ENCODE measurements at places on chromosomes 3 and 15. TPM values are rescaled to one million over a fixed set of nuclear protein-coding genes. Genes with fewer than 3 reads are reported as not detected.

CHL1 gene
- total RNA-seq, result not detected

DNA sequence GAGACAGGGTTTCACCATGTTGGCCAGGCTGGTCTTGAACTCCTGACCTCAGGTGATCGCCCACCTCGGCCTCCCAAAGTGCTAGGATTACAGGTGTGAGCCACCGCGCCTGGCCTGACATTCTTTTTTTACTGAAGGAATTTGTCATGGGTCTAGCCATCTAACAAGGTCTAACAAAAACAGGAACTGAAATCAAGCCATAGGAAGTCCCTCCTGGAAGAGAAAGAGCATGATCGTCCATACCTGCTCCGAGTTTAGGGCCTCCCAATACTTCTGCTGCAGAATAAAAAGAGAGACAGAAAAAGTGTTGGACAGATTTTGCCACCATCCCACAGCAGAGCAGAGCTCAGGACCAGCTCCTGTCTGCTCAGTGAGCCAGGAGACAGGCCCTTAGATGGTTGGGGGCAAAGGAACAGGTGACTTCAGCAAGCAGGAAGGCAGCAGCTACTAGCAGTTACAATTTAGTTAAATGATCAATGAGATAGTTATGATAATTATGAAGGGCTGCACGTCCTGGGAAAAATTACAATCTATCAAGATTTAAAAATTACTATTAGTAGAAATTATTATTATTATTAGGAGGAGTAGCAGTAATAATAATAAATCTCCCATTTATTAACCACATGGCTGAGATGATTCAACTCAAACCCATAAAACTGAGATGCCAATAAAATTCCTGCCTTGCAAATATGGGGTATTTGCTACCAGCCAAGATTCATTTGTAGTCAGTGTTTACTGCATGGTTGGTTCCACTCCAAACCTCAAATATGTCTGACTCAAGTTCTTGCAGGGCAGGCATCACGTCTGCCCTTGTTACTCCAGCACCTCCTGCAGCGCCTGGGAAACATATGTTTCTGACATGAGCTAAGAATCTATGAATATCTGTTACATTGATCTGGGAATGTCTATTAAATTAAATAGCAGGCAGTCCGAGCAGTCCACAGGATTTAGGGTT lies 40.1 kb downstream of the TMEM44 start:
- no peak for DNase-seq

DNA sequence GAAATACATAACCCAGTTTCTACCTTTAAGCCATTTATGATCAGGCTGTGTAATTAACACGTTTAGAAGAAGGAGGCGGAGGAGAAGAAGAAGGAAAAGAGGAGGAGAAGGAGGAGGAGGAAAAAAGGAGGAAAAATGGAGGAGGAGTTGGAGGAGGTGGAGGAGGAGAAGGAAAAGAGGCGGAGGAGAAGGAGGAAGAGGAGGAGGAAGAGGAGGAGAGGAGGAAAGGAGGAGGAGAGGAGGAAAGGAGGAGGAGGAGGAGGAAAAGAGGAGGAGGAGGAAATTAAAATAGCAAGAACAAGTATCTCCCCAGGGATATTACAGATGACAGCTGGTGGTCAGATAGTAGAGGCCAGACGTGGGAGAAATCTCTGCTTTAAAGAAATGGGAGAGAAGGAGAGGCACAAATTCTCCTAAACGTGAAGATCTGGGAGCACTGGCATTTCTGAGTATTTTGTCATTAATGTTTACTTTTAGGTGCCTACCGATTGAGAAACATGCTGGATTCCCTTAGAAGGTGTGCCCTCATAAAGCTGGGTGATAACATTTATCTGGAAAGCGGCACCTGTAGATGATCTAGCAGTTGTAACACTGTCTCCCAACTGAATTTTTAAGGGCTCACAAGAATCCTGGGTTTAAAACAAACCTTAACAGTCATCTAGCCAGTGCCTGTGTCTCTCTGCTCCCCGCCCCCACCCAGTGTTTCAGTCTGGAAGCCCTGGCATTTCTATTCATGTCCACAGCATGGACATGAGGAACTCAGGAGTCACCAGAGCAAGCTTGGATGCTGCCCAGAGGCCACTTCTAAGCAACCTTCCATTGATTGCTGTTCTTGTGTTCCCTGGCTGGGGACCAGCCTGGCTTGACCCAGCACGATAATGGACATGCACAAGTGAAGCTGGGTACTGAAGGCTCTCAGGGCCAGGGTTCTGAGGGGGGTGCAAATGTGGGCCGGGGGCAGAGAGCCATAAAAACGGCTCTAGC lies 75.2 kb downstream of the CHRNA7 start:
- no peak overlapping the region for H3K4me3 ChIP-seq
- H3K27me3 ChIP-seq, result peaks cover 1% of the 10 kb centered on the region
- no peak for DNase-seq
- no peaks in the 10 kb centered on the region for H3K4me1 ChIP-seq

GOLGA8R gene
- 3.1 TPM for total RNA-seq

EPHA6 gene
- total RNA-seq, result not detected

DNA sequence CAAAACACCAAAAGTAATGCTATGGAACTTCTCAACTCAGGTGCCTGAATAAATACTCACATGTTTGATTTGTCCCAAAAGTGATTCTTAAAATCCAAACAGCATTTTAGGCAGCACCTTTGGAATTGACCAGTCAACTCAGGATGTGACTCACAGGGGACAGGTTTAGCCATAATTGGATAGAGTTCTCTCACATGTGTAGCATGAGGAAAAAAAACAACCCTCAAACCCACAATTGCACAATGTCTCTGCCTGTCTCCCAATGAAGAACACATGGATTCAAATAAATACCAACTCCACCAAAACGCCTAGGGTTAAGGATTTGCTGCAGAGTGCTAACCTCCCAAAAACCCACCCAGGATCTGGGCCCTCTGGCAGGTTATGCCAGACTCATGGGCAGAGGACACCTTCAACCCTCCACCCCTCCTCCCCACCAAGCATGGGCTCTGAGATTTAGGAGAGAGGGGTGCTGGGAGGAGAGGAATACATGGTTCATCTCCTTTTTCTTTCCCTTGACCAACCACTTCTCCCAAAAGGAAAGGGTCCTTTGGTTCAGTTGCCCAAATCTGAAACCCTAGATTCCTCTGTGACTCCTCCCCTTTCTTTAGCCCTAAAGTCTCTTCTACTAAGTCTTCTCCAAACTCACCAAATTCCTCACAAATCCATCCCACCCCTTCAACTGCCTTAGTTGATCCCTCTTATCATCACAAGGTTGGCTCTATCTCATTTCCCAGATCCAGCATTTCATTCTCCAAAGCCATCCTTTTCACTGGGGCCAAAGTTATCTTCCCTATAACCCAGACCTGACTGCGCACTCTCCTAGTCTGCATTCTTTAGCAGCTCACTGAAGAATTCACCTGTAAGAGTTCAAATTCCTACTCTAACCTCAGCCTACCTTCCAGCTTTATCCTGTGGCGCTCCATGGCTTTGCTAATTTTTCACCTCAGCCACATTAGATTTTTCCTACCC lies 7.7 kb downstream of the RYK start:
- H3K4me3 ChIP-seq, result no peak overlapping the region
- H3K27ac ChIP-seq, result no peak overlapping the region
- H3K36me3 ChIP-seq, result peaks cover 17% of the 10 kb centered on the region
- peaks cover 85% of the 10 kb centered on the region for H3K4me1 ChIP-seq

EIF4E3 gene
- 30.4 TPM for total RNA-seq

- H3K27ac ChIP-seq, result no peak overlapping the region
- H3K36me3 ChIP-seq, result peaks cover 49% of the 10 kb centered on the region
- peaks cover 80% of the 10 kb centered on the region for H3K4me1 ChIP-seq
- H3K27me3 ChIP-seq, result no peaks in the 10 kb centered on the region
- no peak overlapping the region for H3K4me3 ChIP-seq
These were observed 12.6 kb downstream of the ANP32A start for GRCh38 chr15:68808091-68808490.

- H3K27me3 ChIP-seq, result no peaks in the 10 kb centered on the region
- no peak overlapping the region for H3K27ac ChIP-seq
- H3K36me3 ChIP-seq, result no peaks in the 10 kb centered on the region
- H3K4me3 ChIP-seq, result no peak overlapping the region
- DNase-seq, result no peak
These were observed 166.6 kb upstream of the PDZRN3 start for GRCh38 chr3:73791356-73791755.

GRCh38 chr3:49703956-49704355 lies 14.6 kb downstream of the RNF123 start:
- H3K27ac ChIP-seq, result peak overlapping the region; percentile 11
- H3K27me3 ChIP-seq, result no peaks in the 10 kb centered on the region
- H3K4me3 ChIP-seq, result no peak overlapping the region
- peaks cover 1% of the 10 kb centered on the region for H3K36me3 ChIP-seq
- DNase-seq, result no peak
- no peaks in the 10 kb centered on the region for H3K4me1 ChIP-seq

SPSB4 gene
- not detected for total RNA-seq

LCTL gene
- total RNA-seq, result not detected

CPN2 gene
- total RNA-seq, result not detected
